ENCODE measurements at places on chromosomes 12 and 14.
A peak's percentile ranks its signal among the peaks of the same experiment; 100 is the strongest.

- DNase-seq, result no peak
Observed at GRCh38 chr14:83960832-83961512, 1569.0 kb upstream of the FLRT2 start.

DNA sequence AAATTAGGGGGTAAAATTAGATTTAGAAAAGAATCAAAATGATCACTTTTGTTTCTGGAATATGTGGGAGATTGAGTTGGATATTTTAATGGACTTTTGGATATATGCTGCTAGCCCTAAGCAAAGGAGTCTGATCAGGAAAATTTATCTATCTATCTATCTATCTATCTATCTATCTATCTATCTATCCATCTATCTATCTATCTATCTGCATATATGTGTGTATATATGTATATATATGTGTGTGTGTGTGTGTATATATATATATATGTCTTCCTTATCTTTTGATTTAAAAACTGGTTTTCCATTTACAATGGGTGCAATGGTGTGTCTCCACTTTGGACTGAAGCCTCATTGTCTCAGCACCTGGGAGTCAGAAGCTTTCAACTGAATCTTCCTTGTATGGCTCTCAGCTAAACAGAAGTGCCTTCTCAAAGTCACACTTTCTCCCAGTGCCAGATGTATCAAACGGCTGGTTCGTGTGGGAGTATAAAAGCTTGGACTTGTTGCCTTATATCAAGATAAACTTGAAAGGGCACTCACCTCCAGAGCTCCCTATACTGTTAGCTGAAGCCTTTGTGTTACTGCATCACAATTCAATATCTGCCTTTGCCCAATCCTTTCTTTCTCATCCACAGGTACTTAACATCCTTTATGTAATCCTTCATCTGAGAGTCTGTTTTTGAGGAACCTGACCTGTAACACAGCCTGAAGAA is 31.6 kb upstream of the CD69 start:
- no peak for DNase-seq

GRCh38 chr12:112937741-112938719 is at the start of gene OAS3:
TSS of gene OAS3 (plus strand) at chr12:112938474. CDS start at chr12:112938531, 57 bp downstream.
- DNase-seq, result peak; percentile 68

DNA sequence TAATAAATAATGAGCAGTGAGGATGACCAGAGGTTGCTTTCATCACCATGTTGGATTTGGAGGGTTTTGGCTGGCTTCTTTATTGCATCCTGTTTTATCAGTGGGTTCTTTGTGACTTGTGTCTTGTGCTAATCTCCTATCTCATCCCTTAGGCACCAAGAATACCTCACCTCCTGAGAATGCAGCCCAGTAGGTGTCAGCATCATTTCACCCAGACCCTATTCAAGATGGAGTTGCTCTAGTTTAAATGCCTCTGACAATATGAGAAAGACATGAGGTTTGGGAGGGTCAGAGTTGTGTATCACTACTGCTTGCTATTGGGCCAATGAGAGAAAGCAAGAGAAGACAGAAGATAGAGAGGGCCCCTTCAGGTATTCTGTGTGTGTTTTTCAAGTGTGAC is 592.2 kb downstream of the ETNK1 start:
- DNase-seq, result no peak

- DNase-seq, result no peak
Observed at GRCh38 chr12:110760204-110760609, 17.5 kb upstream of the PPP1CC start.

DNA sequence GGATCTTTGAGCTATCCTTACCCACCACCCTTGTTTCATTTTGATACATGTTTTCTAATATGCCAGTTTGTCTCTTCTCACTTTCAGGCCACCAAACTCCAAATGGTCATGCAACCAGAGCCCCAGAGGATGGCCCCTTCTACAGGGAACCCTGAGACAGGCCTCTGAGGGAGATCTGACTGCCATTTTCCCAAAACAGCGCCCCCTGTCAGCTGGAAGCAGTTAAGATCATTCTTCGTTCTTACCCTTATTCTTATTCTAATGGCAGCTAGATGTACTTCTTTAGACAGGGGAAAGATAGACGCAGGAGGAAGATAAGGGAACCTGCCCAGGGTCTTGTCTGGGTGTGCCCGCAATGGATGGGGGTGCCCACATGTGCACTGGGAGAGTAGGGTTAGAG is 38.4 kb downstream of the C12orf56 start:
- DNase-seq, result no peak

- DNase-seq, result no peak
Observed at GRCh38 chr12:57759360-57759980, 4.6 kb downstream of the MARCHF9 start.

GRCh38 chr12:1760566-1761382 is 59.6 kb upstream of the LRTM2 start:
- DNase-seq, result no peak

- no peak for DNase-seq
Observed at GRCh38 chr12:11713202-11713601, 63.7 kb downstream of the ETV6 start.

DNA sequence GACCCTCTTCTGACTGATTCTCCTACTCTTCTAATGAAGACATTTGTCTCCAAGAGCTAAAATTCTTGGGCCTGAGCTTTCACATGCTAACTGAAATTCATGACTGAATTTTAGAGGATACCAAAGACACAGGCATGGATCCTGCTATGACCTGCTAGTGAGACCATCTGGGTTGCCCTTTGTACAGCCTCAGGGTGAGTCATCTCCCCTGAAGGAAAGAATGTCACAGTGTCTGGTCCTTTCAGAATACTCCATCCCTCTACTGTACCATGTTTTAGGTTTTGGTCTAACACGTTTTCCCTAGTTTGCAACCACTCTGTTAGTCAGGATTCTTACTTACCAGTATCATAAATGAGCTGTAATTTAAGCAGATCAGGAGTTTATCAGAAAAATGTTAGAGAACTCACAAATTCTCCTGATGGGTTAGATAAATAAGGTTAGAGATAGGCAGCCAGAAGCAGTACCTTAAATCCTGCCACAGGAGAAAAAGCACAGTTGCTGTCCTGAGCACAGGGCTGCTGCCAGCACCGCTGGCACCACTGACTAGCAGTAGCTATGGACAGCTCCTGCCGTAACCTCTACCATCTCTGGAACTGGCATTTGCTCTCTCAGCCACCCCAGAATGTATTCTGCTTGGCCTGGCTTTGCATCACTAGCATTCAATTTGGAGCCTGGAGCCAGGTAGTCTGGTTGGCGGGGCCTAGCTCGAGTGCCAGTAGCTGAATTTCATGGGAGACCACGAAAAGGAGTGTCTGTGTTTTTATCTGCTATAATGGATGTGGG is 127.6 kb downstream of the ANO6 start:
- DNase-seq, result no peak

DNA sequence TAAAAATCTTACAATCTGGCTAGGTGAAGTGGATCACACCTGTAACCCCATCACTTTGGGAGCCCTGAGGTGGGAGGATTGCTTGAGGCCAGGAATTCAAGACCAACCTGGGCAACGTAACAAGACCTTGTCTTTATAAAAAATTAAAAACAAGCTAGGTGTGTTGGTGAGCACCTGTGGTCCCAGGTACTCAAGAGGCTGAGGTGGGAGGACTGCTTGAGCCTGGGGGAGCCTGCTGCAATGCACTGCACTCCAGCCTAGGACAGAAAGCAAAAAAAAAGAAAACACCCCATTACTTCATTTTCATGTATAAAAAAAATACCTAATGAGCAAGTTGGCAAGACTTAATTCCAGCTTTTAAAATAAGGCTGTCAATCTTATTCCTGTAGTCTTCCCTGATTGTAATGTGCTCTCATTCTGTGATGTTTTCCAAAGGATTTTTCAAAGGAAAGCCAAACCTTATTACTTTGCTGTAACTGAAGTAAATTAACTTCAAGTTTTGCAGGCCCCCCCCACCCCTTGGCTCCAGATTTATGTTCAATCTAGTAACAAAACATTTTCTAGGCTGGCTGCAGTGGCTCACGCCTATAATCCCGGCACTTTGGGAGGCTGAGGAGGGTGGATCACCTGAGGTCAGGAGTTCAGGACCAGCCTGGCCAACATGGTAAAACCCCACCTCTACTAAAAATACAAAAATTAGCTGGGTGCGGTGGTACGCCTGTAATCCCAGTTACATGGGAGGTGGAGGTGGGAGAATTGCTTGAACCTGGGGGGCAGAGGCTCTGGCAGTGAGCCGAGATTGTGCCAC is 3.3 kb upstream of the ZCCHC8 start:
- no peak for DNase-seq

- DNase-seq, result no peak
Observed at GRCh38 chr12:22858849-22859570, 234.0 kb downstream of the ETNK1 start.

DNA sequence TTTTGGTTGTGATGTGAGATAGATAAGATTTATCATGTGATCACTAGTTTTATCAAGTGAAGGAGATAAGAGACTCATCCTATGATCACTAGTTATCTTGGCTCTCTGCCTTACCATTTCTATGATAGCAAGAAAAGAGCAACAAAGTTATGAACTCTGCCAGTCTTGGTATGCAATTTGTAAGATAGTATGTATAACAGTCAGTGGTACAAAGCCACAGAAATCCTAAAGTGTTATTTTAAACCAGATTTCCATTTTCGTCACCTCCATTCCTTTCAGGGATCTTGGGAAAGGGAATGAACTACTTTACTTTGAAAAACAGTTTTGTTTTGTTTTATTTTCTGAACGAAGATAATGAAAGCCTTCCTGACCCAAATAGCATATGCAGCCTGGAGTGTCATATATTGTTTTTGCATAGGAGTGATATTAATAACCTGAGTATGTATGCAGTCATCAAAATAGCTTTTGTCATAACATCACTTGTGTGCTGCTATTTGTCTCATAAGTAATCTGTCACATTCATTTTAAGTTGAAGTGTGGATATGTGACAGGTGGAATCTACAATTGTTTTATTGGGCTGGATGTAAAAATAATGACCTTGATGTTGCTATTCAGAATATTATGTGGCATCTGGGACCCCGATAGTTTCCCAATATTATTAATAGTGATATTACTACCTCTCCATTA is 35.0 kb downstream of the FLRT2 start:
- no peak for DNase-seq

DNA sequence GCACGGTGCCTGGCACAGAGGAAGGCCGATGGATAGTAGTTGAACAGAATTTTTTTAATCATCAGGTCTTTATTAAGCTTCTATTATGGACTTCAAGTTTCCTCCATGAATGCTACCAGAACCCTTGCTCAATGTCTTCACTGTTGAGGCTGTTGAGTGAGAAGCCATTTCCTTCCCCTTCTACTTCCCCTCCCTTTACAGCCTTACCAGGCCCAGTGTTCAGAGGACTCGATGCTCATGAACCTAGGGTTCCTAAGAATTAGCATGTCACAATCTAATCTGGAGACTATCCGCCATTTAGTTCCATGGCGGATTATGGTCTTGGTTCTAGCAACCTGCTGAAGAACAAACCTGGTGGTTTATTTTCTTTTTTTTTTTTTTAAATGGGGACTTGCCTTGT is 17.7 kb downstream of the ETV6 start:
- no peak for DNase-seq

DNA sequence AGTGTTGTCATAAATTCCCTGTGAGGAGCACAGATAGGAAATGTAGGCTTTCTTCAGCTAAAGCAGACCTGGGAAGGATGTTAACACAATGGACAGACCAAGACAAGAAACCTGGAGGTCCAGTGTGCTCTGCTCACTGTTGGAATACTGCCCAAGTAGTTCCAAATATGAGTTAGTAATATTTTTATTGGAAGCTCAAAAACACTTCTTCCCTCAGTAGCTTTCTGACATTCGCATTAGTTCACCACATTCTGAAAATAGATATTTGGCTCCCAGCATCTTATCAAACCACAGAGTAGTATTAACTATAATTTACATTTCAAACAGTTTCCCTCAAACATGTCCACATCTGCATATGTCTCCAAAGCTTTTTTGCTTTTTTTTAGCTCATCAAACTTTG is 74.8 kb upstream of the PYGL start:
- DNase-seq, result no peak

DNA sequence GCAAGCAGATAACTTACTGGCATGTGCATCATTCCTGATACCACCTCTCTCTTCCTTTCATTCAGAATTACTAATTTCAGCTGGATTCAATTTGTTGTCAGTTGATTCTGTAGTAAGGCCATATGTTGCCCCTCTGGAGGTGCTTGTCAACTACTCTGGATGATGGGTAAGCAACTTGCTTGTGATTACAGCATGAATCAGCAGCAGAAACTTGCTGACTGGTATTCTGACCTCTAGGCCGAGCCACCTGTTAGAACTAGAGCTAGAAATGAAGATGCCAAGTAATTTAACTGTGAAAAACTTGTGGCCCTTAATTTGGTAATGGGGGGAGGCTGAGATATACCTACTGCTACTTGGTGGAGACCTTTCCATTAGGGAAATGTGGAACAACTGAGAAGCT is 5.1 kb downstream of the RNF10 start:
- DNase-seq, result no peak

GRCh38 chr14:105328678-105329390 is 14.3 kb downstream of the PACS2 start:
- no peak for DNase-seq

- DNase-seq, result no peak
Observed at GRCh38 chr12:41049033-41049432, 139.1 kb upstream of the PDZRN4 start.

DNA sequence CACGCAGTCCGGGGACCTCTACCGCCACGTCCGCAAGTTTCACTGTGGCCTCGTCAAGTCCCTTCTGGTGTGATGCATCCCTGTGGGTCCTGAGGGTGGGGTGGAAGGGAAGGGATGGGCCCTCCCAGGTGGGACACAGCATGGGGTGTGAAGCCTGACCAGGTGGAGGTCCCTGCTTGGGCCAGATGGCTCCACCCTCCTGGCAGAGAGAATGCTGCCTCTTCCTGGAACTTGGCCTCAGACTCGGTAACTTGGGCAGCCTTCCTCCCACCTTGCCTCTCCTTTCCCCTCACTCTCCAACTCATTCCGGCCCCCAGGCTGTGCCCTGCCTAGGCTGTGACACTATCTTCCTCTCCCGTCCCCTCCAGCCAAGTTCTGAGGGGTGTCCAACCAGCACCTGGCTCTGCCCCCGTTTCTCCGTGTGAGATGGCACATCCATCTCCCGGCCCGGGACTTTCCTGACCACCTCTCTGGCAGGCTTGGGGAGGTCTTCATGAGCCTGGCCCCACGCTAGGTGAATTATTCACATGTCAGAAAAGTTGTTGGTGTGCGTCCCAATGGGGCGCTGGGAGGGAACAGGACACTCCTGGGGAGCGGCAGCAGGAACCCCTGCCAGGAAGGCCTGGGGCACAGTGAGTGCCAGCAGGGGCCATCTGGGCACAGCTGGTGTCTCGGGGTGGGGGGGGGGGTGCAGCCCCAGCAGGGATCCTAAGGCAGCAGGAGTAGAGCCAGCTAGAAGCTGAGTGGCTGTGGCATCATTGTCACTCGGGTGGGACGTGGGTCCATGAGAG is 1.7 kb downstream of the ZBTB42 start:
- DNase-seq, result no peak

- no peak for DNase-seq
Observed at GRCh38 chr14:36442824-36443241, 77.2 kb downstream of the NKX2-1 start.

Measured in stimulated activated CD8-positive, alpha-beta memory T cell treated with anti-CD3 and anti-CD28 coated beads, Interleukin-4, amount 100 ng/mL, for 1 hour (primary cell).